Ammon's horn (tissue), 1 donor: ENCODE measurements at places on chromosomes 3 and 15.

- peak; percentile 55 for DNase-seq
Measured at GRCh38 chr15:97234851-97235610, 725.5 kb upstream of the ARRDC4 start.

DNA sequence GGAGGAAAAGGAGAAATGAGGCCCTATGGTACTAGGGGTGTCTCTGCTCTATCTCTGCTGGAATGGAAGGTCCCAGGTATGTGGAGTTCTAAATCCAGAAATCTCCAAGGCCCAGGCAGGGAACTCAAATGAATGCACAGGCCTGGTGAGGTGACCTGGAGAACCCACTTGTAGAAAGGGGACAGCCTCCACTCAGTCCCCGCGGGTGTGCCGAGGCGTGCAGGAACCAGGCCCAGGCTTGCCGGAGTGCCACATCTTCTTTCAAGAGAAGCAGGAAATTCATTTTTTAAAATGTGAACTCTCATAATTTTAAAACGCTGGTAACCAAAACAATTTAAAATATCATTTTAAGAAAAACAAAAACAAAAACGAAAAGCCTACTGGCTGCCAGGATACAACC is 32.2 kb upstream of the ADCY5 start:
- no peak for DNase-seq

GRCh38 chr15:75591655-75592364 is 12.7 kb upstream of the PTPN9 start:
- DNase-seq = no peak

DNA sequence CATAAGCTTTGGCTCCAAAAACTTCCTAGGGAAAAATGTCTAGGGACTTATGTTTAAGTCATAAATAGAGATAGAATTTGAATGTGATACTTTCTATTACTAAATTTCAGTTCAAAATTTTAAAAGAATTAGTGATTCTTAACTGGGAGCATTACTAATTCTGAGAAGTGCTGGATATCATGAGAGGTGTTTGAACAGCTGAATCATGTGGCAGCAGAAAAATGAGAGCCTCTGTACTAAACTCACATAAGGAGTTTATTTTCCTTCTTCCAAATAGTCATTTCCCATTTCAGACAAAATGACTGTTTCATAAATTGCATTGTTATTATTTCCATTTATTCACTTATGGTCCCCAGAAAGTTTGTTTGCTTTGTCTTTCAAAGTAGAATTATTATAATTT is 62.7 kb downstream of the SLMAP start:
- no peak for DNase-seq

- no peak for DNase-seq
Measured at GRCh38 chr3:113055961-113056360, 65.2 kb downstream of the GTPBP8 start.

- no peak for DNase-seq
Measured at GRCh38 chr3:99713440-99713839, 75.0 kb downstream of the COL8A1 start.

- DNase-seq = no peak
Measured at GRCh38 chr3:101811875-101812274, 32.9 kb downstream of the NXPE3 start.

GRCh38 chr3:139202226-139202958 is 141.4 kb upstream of the MRPS22 start:
- peak; percentile 48 for DNase-seq

DNA sequence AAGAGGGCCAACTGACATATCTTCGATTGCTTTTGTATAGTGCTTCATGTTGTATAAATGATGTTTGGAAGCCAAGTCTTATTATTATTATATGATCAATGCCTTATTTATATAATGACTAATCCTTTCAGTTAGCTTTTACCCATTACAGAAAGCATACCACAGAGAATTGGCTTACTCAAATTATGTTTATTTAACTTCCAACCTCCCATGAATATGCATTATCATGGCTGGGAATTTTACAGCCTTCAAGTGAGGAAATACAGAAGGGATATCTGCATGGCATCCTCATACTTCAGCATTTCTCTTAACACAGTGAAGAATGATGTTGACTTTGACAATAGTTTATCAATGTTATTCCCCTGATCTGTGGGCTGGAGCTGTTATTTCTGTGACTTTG is 225.9 kb upstream of the GAP43 start:
- DNase-seq = no peak

DNA sequence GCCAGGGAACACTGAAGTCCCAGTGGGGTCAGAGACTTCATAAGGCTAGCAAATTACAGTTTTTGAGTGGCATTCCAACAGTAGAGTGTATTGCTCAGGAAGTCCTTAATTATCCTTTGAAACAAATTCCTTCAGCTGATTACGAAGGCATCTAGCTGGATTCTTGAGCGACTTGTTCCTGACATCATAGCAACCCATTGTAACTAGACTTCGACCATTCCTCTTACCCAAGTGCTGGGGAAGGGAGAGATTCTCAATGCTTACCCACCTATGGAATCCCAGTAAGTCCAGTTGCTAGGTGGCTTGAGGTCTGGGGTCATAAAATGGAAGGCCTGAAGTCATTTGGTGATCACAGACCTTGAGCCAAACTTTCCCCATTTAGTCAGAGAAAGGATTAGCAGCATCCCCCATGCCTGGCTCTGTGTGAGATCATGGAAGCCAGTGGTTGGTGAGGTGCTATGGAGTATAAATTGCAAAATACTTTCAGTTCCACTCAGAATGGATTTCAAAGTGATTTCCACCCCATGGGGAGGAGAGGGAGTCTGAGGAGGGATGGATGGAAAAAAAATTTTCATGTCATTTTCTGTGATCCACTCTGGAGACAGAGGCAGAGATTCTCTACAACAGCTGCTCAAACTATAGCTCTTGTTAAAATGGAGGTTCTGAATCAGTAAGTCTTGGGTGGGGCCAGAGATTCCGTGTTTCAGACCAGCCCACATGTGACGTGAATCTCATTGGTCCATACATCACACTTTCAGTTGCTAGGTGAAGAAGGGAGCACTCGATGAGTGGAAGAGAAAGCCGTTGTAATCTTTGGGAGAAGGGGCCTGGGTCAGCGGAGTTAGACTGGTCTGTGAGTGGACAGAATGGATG is 45.7 kb downstream of the CD86 start:
- no peak for DNase-seq

DNA sequence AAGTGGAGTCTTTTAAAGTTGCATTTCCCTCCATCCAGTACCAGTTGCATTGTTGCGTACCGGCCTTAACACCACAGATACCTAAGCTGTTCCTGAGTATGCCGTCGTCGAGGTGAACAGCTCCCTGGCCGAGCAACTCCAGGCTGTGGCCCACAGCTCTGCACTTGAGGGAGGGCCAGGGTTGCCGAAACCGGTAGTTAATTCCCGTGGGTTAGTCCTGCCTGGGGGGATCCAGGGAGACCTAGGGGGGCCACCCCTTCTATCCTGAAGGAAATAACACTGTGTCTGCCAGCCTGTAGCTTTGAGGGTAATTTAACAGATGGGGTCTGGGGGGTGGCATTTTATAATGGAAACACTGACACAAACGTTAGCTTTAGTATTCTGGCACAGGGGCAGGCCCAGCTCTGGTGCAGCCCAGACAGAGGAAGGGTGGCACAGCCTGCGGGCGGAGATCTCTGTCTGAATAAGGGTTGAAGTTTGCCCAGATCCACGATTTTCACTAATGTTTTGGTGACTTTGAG is 60.8 kb downstream of the RGMA start:
- DNase-seq = no peak

- DNase-seq = no peak
Measured at GRCh38 chr15:86165265-86166211, 85.9 kb downstream of the AGBL1 start.

- no peak for DNase-seq
Measured at GRCh38 chr15:41566121-41566885, 7.3 kb downstream of the TYRO3 start.

DNA sequence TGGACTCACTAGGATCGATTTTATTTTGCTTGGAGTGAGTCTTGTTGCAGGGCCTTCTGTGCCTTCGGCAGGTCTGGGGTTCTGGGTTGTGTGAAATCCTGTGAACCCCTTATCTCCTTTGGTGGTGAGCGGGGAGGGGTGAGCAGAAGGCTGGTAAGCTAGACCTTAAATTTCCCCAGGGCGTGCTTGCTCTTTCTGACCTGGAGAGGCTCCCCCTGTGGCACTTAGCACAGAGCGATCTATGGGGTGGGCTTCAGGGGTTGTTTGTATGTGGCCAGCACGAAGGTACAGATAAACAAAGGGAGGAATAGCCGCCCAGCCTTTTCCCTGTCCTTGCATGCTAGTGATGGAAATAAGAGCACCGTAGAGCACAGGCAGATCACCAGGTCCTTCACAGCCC is 11.8 kb downstream of the CACNA2D3 start:
- DNase-seq = no peak
